Activated gamma-delta T cell treated with anti-CD3 and anti-CD28 coated beads, Interleukin-2, amount 50 U/mL, for 16 hours (primary cell): ENCODE measurements at places on chromosomes 2 and 18.

DNA sequence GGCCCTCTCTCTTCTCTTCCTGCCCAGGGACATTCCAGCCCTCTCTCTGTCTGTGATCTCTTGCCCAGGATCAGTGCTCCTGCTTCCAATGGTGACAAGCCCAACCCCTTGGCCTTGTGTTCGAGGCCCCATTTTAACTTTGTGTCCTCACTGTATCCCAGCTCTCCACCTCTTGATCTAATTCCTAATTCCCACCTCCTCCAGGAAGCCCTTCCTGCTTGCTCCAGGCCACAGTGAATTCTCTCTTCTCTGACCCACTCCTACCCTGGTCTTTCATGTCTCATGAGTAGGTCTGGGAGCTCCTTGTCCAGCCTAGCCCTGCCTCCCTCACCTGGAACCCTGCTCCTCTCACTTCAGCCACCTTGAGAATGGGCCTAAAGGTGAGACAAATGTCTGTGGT, 249.1 kb downstream of the CELF4 start:
- no peak for DNase-seq

DNA sequence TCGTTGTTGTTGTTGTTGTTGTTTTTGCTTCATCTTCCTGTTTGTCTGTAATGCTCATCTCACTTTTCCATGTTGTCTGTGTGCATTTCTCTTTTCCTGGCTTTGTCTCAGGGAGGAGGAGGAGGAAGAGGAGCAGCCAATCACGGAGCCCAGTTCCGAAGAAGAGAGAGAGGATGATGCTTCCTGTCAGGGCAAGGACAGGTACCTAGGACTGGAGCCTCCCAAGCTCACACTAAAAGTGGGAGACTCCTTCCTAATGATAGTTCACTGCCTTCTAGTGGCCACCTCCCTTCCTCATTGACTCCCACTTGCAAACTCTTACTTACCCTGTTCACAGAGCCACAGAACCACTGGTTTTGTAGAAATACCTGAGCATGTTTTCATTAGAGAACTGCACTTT, 179.6 kb downstream of the TPGS2 start:
- no peak for DNase-seq

DNA sequence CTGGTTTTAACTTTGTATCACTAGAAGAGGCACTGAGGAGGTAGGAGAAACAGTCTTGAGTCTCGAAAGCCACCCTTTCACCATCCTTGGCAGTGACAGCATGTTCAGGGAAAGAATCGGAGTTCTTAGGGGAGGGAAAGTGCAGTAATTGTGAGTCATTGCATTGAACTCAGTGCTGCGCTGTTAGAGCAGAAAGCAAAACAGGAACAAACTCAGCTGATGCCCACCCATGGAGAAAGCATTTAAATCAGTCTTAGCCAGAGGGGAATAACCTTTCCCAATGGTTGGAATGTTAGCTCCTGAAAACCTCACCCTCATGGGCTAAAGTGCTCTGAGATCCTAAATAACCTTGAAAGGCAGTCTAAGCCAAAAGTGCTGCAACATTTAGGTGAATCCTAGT, 845.6 kb upstream of the CNTNAP5 start:
- DNase-seq: no peak

DNA sequence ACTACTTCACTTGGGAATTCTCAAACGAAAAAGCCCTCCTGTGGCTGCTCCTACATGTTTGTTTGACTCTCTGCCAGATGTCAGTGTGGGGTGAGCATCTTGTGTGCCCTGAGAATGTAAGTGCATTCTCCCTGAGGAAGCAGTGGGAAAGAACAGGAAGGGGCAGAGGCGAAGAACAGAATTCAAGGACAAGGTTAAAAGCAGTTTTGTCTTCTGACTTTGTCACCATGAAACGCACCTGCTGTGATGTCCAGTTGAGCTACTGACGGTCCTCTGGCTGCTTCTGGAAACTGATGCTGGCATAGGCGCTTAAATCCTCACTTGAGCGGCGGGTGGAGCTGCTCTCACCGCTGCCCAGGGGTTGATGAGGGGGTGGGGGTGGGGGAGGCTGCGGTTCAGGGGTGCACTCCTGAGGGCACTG, 4.9 kb downstream of the IRS1 start:
- DNase-seq: no peak

DNA sequence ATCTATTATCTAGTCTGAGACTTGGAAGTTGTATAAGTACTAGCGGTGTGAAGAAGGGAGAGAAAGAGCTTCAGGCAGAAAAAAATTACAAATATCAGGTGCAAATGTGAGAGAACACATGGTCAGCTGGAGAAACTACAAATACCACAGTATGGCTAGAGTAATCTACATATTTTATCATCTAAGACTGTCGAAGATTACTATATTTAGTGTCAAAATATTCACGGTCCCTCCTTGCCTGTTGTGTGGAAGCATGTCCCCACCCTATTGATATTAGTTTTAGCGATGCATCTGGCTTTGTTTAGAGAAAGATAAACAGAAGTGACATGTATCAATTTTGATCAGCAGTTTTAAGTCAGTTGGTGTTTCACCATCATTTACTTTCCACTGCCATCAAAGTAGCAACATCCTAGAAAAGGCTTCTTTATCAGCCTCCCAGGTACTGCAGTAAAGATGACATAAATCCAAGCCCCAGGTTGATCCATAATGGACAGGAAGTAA, 90.5 kb upstream of the ITGA4 start:
- DNase-seq: no peak
